ENCODE measurements at places on chromosomes 7 and 10. TPM values are rescaled to one million over a fixed set of nuclear protein-coding genes. Genes with fewer than 3 reads are reported as not detected.
A peak's percentile ranks its signal among the peaks of the same experiment; 100 is the strongest.

The NPS gene
- not detected for total RNA-seq

The TSPAN15 gene
- total RNA-seq, result 7.8 TPM

The PRR15 gene
- 15.1 TPM for total RNA-seq

The SPDYE1 gene
- not detected for total RNA-seq

The SNCG gene
- 5.5 TPM for total RNA-seq

The SORCS1 gene
- total RNA-seq, result 1.7 TPM

The MICU1 gene
- total RNA-seq, result 28.7 TPM

The ANKRD1 gene
- total RNA-seq, result 0.13 TPM

The C10orf105 gene
- 0.26 TPM for total RNA-seq

The TMEM229A gene
- total RNA-seq, result 0.46 TPM

The C1QL3 gene
- 3.2 TPM for total RNA-seq

DNA sequence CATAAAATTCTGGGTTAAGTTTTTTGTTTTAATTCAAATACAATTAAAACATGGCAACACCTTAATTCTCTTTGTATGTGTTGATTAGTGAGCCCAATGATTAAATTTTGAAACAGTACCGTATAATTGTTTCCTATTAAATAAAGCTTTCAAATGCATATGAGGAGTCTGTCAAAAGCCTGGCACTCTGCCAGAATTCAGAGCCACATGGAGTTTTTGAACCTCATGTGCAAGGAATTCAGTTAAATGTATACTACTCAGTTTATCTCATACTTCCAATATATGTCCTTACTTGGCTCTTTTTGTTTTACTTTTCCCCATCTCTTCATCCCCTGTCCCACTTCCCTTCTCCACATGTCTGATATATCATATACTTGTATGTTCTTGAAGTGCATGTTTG is 165.6 kb upstream of the FAM3C start:
- DNase-seq, result no peak

- no peak for DNase-seq
Measured at GRCh38 chr10:127148066-127148932, 48.1 kb downstream of the INSYN2A start.

DNA sequence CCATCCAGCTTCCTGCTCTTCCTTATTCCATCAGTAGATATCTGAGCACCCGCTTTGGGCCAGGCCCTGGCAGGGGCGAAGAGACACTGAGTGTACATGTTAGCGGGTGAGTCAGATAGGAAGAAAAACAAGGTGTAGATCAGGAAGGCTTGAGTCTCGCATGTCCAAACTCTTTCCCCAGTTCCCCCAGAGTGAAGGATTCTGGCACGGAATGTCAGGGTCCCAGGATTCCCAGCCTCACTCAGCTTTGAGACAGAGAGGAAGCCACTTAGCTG is 24.1 kb upstream of the CHST15 start:
- no peak for DNase-seq

GRCh38 chr7:124553502-124553901 is 212.1 kb downstream of the GPR37 start:
- no peak for DNase-seq

DNA sequence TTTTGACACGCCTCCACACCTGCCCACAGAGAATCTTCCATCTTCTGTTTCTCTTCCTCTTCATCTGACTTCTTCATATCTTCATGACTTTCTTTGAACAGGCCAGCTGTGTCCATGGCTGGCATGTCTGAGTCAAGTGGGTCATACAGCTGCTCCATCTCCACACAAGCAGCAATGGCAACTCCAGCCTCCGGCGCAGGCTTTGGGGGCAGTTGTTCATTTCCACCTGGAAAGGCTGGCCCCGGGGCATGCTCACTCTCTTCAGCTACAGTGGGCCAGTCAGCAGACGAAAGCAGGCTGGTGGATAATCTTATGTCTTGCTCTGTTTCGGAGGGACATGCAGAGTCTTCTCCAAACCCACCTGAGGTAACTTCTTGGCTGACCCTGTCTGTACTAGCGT is 155.6 kb upstream of the TARP start:
- no peak for DNase-seq

- DNase-seq, result no peak
Measured at GRCh38 chr7:150842018-150842417, 10.3 kb upstream of the AOC1 start.

GRCh38 chr7:146670532-146670931 is 553.9 kb downstream of the CNTNAP2 start:
- DNase-seq, result peak; percentile 36

DNA sequence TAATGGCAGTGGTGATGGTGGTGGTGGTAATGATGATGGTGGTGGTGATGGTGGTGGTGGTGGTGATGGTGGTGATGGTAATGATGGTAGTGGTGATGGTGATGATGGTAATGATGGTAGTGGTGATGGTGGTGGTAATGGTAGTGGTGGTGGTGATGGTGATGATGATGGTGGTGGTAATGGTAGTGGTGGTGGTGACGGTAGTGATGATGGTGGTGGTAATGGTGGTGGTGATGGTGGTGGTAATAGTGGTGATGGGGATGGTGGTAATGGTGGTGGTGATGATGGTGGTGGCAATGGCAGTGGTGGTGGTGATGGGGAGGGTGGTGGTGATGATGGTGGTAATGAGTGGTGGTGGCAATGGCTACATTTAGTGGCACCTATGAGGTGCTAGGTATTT is 105.7 kb downstream of the GRK5 start:
- no peak for DNase-seq

- no peak for DNase-seq
Measured at GRCh38 chr10:64038107-64038506, 516.9 kb downstream of the REEP3 start.

DNA sequence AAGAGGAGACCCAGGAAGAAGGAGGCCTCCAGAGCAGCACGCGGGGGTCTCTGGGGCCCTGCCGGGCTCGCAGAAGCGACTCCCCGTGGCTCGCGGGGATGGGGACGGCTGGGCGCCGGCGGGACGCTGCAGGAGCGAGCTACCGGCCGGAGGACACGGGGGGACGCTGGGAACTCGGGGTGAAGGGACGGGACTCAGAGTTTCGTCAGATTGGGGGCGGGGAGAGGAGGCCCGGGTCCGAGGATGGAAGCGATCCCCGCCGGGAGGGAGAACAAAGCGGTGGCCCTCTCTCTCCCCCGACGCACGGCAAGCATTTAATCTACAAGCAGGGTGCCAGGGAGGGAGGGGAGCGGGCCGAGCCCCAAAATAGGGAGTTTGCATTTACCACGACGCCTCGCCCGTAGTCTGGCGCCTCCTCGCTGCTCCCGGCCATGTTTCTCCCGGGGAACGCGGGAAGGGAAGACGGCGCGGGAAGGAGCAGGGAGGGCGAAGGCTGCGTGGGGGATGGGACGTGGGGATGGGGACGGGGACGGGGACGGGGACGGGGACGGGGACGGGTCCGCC is at the start of gene PRTFDC1:
PRTFDC1 (minus strand) TSS at position 464 of the 564 bp plus-strand sequence; CDS start at position 433, 31 bp downstream.
- DNase-seq, result peak; percentile 55

DNA sequence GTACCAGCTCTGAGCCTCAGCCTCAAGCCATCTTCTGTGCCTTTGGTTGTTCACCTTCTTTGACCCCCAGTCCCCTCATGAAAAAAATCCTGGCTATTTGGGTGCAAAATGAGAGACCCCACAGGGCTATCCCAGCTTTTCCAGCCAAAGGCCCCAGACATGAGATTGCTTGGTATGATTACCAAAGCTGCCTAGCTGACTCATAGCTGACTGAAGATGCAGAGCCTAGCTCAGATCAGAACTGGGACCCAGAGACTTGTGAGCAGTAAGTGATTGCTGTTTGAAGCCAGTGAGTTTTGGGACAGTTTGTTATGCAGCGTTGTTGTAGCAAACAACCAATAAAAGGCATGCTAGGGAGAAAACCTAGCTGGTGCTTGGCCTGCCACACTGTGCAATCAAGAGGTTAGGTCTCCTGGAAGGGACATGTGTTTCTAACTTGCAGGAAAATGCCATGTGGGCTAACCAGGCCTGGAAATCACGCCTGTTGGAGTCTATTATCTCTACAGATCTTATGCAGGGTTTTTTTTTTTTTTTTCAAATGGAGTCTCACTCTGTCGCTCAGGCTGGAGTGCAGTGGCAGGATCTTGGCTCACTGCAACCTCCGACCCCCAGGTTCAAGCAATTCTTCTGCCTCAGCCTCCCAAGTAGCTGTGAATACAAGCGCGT is 48.0 kb upstream of the DAGLB start:
- no peak for DNase-seq

- DNase-seq, result no peak
Measured at GRCh38 chr10:10020945-10021344, 996.7 kb upstream of the CELF2 start.

DNA sequence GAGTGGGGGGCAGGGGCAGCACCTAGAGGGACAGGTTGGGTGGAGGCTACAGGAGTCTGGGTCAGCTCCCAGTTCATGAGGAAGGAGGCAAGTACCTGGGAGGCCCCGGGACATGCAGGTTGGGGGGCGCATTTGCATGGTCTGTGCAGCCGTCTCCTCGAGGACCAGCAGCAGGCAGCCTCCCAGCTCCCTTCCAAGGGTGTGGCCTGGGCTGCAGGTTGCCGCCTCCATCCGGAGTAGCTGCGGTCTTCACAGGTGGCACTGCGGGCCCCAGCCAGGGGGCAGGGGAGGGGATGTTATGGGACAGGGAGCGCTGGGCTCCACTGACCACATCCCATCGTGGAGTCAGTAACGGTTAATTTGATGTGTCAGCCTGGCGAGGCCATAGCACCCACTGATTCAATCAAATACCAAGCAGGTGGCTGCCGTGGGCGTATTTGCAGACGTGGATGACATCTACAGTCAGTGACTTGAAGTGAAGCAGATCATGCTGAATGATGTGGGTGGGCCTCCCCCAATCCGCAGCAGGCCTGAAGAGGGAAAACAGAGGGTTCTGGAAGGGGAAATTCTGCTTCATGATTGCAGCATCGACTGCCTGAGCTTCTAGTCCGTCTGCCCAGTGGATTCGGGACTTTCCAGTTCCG is 81.6 kb downstream of the PRKAG2 start:
- no peak for DNase-seq

DNA sequence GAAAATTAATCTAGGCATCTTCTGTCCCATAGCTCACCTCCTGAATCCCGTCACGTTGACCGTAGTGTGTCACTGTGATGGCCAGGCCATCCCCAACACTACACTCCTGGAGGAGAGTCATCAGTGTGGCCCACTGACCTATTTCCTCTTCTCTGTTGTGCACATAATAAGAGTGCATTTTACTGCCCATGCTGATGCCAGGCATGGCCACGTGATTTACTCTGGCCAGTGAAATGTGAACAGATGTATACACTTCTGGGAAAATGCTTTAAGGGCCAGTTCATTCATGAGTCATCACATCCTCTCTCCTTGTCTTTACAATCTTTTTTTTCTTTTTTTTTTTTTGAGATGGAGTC is 101.9 kb upstream of the PIP4K2A start:
- no peak for DNase-seq

DNA sequence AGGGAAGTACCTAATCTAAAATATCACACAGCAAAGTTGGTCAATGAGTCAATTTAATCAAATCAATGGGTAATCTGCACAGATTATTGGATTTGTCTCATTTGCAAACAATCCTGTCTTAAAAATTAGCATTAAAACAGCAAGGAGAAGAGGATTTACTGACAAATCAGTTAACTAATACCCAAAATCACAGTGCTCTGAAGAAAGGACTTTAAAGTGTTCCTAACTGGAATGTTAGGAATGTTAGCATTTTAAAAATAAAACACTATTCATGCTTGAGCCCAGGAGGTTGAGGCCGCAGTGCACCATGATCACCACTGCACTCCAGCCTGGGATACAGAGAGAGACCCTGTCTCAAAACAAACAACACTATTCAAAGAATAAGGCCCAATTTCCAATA is 83.1 kb downstream of the CHCHD3 start:
- no peak for DNase-seq

GRCh38 chr10:653991-654646 is 35.3 kb downstream of the DIP2C start:
- no peak for DNase-seq

GRCh38 chr10:66910671-66911070 is 15.2 kb upstream of the LRRTM3 start:
- no peak for DNase-seq

GRCh38 chr10:79159785-79160184 is 91.0 kb downstream of the ZMIZ1 start:
- DNase-seq, result no peak

GRCh38 chr7:6443372-6443941 is 4.3 kb downstream of the DAGLB start:
- DNase-seq, result no peak

DNA sequence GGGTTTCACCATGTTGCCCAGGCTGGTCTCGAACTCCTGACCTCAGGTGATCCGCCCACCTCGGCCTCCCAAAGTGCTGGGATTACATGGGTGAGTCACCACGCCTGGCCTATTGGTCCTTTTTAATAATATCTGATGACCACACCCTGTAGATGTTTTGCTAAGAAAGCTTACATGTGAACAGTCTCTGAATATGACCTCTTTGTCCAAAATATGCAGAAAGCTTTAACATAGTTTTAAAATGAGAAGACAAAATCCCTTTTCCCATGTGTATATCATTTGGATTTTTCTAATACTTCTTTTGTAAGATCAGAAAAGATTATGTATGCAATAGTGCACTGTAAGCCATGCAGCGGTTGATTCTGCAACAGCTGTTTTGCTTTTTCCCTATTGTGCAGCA is 38.5 kb downstream of the MCU start:
- DNase-seq, result no peak

GRCh38 chr7:158865462-158865922 is 9.1 kb downstream of the DYNC2I1 start:
- DNase-seq, result no peak

DNA sequence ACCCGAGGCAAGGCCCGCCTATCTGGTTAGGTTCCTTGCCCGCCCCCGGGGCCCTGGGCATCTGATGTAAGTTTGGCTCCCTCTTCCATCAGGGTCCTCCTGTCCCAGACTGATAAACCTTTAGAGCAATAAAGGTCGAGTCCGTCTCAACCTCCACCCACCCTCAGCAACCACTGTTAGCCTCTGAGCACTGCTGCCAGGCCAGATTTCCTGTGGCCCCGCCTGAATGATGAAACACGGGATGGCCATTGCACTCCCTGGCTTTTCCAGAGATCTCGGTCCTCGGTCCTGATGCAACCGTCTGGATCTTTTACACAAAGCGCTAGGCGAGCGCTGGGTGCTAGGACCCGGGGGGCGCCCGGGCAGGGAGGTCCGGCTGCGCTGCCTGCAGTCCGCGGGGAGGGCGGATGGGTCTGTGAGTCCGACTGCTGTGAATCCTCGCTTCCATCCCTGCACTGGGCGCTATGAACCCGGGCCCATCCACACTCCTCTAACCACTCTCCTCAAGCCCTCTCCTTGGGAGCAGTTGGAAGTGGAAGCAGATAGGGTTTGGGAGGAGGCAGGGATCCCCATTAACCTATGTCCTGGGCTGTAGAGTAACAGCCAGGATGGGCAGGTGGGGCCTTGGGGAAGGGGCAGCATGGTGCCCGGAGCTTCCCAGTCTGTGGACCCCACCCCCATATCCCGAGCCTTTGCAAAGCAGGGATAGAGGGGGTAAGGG is 875 bp upstream of the DDIT4 start:
- peak; percentile 93 for DNase-seq

GRCh38 chr10:88881922-88882645 is 2.0 kb downstream of the STAMBPL1 start:
- no peak for DNase-seq

GRCh38 chr7:94649450-94649849 is 6.5 kb downstream of the SGCE start:
- DNase-seq, result no peak
